HCT116 (cell line): ENCODE measurements at places on chromosomes 1 and 21.

GRCh38 chr1:84442256-84442655, 36.8 kb upstream of the RPF1 start:
- peak; percentile 67 for DNase-seq

- DNase-seq, result no peak
Measured at GRCh38 chr1:96989302-96989701, 267.7 kb downstream of the PTBP2 start.

- DNase-seq, result no peak
Measured at GRCh38 chr21:42215942-42216725, 2.8 kb upstream of the ABCG1 start.

- no peak for DNase-seq
Measured at GRCh38 chr1:10973552-10973951, 38.9 kb upstream of the TARDBP start.

DNA sequence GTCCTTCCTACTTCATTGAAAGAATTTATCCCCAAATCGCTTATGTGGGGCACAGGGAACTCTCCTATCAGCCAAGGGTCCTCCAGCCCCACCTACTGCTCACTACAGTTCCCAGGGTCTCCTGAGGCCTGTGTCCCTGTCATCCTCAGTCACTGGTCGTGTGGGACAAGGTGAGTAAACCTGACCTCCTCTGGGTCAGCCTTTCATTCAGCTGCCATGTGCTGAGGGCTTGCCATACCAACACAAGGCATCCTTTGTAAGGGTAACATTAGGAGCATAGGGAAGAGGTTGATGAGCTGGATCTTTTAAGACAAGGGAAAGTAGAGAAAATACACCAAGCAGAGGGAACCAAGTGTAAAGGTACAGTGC, 11.2 kb upstream of the SNAPIN start:
- no peak for DNase-seq

DNA sequence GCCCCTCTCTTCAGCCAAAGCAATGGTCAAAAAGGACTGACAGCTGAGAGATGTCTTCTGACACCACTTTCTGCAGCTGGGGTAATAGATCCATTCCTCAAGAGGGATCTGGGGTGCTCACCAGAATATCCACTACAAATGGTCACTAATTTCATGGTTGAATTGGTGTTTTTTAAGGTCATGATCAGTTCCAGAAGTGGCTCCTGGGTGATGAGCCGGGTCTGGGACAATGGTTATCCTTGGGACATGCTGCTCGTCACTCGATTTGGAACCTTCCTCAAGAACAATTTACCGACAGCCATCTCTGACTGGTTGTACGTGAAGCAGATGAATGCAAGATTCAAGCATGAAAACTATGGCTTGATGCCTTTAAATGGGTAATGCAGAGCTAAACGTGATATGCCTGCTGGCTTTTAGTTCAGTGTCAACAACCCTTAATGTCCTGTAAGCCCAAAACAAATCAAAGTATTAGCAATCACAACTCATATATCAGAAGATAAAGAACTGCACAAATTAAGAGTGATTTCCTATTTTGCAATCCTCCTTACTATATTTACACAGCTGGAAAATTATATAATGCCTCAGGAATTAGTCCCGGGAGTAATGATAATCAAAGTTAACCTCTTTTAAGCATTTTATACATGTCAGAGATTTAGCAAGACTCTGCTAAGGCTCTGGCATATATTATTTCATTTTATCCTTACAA, 20.1 kb downstream of the FMO3 start:
- no peak for DNase-seq

GRCh38 chr21:28464095-28464494, 528.6 kb downstream of the LTN1 start:
- DNase-seq, result no peak

GRCh38 chr1:39124282-39124681, 80.2 kb upstream of the MACF1 start:
- no peak for DNase-seq

DNA sequence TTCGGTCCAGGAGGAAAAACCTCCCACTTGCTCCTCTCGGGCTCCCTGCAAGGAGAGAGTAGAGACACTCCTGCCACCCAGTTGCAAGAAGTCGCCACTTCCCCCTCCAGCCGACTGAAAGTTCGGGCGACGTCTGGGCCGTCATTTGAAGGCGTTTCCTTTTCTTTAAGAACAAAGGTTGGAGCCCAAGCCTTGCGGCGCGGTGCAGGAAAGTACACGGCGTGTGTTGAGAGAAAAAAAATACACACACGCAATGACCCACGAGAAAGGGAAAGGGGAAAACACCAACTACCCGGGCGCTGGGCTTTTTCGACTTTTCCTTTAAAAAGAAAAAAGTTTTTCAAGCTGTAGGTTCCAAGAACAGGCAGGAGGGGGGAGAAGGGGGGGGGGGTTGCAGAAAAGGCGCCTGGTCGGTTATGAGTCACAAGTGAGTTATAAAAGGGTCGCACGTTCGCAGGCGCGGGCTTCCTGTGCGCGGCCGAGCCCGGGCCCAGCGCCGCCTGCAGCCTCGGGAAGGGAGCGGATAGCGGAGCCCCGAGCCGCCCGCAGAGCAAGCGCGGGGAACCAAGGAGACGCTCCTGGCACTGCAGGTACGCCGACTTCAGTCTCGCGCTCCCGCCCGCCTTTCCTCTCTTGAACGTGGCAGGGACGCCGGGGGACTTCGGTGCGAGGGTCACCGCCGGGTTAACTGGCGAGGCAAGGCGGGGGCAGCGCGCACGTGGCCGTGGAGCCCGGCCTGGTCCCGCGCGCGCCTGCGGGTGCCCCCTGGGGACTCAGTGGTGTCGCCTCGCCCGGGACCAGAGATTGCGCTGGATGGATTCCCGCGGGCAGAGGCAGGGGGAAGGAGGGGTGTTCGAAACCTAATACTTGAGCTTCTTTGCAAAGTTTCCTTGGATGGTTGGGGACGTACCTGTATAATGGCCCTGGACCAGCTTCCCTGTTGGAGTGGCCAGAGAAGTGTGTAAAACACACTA, 45.3 kb downstream of the MRPL39 start:
- DNase-seq, result no peak

DNA sequence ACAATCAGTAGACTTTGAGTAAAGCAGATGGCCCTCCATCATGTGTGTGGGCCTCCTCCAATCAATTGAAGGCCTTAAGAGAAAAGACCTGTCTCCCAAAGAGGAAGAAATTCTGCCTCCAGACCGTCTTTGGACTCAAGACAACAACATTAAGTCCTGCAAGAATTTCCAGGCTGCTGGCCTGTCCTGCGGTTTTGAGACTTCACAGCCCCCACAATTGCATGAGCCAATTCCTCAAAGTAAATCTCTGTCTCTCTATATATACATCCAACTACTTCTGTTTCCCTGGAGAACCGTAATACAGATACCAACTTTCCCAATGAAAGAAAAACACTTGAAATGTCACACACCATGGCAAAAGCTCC, 16.4 kb downstream of the REG4 start:
- DNase-seq, result no peak

GRCh38 chr1:245858022-245858721, 648.9 kb downstream of the SMYD3 start:
- no peak for DNase-seq

GRCh38 chr1:2595812-2596529, 9.4 kb downstream of the PRXL2B start:
- no peak for DNase-seq

- no peak for DNase-seq
Measured at GRCh38 chr1:18929686-18930085, 26.8 kb downstream of the IFFO2 start.
